ENCODE measurements at places on chromosomes 3 and 15. TPM values are rescaled to one million over a fixed set of nuclear protein-coding genes. Genes with fewer than 3 reads are reported as not detected.

The LRRN1 gene
- total RNA-seq, result 0.29 TPM

The CPEB1 gene
- total RNA-seq, result 3.5 TPM

The LMAN1L gene
- not detected for total RNA-seq

DNA sequence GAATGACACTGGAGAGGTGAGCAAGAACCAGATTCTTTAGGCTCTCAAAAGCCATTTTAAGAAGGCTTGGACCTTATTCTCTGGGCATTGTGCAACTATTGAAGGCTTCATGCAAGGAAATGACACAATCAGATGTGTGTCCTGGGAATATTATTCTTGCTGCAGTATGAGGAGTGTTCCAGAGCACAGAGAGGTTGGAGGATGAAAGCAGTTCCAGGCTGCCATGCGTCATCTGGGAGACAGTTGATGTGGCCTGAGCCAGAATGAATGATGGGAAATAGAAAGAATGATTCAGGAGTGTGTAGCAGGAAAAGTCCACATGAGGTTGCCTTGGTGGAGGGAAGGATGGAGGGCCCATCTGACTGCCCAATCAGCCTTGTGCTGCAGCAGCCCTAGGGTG, 123.1 kb downstream of the CHCHD6 start:
- H3K27me3 ChIP-seq, result no peaks in the 10 kb centered on the region
- H3K36me3 ChIP-seq, result no peaks in the 10 kb centered on the region
- no peak overlapping the region for H3K4me3 ChIP-seq
- no peak overlapping the region for H3K27ac ChIP-seq
- no peaks in the 10 kb centered on the region for H3K4me1 ChIP-seq
- DNase-seq, result no peak

GRCh38 chr15:78050441-78050809, 27.1 kb downstream of the TBC1D2B start:
- H3K4me3 ChIP-seq, result no peak overlapping the region
- H3K27me3 ChIP-seq, result no peaks in the 10 kb centered on the region

- no peaks in the 10 kb centered on the region for H3K27me3 ChIP-seq
- DNase-seq, result no peak
- H3K4me3 ChIP-seq, result no peak overlapping the region
- H3K4me1 ChIP-seq, result no peaks in the 10 kb centered on the region
- H3K27ac ChIP-seq, result peak overlapping the region; percentile 19
- no peaks in the 10 kb centered on the region for H3K36me3 ChIP-seq
Observed at GRCh38 chr3:152104847-152105415, 163.8 kb upstream of the MBNL1 start.

Measured in uterus (tissue), 4 donors.